ENCODE measurements at places on chromosomes 4 and X.

- DNase-seq: no peak
Observed at GRCh38 chrX:65136424-65136823, 160.2 kb upstream of the ZC4H2 start.

DNA sequence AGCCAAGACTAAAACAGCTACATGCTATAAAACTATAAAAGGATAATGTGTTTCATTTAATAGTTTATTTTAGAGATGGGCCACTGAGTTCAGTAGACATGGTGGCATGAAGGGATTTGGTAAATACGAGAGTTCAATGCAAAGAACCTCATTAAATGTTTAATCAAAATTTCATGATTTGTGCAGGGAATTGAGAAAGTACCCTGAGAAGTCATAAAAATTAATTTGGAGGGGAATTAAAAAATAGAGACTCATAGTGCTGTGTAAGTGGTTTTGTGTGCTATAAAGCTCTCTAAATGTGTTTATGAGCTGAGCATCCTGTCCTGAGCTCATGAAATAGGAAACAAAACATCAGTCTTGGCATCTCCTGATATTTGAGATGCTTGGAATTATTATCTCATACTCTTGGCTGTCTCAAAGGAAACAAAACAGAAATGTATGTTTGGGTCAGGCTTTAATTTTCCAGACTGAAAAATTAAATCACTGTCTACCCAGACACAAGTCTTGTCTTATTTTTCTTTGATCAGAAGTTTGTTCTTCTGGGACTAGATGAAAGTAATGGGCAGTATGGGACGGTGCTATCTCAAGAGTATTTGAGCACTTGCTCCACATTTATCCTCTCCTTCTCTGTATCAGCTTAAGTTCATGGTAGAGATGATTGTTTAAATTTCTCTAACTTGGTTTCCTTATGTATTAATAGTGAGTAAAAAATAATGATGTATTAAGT is 38.0 kb upstream of the EMCN start:
- no peak for DNase-seq

GRCh38 chr4:182486881-182487280 is 243.7 kb downstream of the TENM3 start:
- DNase-seq: no peak

DNA sequence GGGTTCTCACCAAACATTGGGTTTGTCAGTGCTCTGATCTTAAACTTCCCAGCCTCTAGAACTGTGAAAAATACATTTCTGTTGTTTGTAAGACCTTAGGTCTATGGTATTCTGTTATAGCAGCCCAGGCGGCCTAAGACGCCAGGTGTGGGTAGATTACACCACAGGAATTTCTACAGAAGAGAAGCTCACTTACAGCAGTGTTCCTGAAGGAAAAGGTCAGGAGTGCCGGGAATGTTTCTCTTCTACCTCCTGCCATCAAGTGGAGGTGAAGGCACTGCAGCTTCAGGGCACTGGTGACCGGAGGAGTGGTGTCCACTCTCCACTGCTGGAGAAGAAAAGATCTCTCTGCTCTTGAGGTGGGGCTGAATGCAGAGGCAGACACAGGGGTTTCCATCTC is 45.7 kb downstream of the FHDC1 start:
- no peak for DNase-seq

DNA sequence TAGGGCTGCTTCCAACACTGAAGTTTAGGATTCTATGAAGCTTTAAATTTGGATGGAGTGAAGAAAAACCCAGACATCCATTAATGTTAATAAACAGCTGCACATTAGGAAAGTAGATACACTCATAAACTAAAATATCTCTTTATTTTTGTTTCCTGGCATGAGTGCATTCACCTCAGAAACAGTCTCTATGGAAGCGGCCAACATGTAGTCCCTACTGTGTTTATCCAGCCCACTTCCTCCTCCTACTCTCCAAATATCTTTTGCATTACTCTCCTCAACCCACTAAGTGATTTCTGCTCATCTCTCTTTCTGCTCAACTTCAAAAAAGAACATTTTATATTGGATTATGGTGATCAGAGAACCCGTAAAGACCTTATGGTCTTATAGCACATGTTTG is 180.3 kb upstream of the MXRA5 start:
- DNase-seq: no peak

DNA sequence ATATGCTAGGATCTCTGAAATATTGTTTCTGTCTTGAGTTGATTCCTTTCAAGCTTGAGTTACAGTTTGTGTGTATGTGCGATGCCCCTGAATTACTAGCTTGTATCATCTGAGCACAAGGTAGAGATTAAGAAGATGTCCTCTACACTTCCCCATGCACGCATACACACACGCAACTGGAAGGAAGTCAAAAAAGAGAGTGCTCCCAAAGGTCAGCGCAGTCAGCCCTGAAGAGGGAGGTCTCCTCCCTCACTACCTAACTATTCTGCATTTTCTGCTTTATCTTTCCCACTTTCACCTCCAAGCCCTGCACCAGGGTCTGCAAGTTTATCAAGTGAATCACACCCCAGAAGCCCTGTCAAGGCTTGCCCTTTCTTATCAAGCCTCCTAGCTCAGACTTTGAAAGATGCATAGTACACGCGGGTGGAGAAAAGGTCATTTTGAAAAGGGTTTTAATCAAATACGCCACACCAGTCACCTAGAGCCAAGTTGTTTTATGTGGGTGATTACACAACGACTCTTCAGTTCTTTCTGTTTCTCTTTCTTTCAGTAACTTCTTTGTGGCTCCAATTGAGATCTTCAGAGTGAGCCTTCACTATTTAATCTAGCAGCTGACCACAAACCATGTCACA is 127.7 kb downstream of the ASB9 start:
- no peak for DNase-seq

- no peak for DNase-seq
Observed at GRCh38 chr4:139617702-139618490, 47.7 kb upstream of the MGST2 start.

DNA sequence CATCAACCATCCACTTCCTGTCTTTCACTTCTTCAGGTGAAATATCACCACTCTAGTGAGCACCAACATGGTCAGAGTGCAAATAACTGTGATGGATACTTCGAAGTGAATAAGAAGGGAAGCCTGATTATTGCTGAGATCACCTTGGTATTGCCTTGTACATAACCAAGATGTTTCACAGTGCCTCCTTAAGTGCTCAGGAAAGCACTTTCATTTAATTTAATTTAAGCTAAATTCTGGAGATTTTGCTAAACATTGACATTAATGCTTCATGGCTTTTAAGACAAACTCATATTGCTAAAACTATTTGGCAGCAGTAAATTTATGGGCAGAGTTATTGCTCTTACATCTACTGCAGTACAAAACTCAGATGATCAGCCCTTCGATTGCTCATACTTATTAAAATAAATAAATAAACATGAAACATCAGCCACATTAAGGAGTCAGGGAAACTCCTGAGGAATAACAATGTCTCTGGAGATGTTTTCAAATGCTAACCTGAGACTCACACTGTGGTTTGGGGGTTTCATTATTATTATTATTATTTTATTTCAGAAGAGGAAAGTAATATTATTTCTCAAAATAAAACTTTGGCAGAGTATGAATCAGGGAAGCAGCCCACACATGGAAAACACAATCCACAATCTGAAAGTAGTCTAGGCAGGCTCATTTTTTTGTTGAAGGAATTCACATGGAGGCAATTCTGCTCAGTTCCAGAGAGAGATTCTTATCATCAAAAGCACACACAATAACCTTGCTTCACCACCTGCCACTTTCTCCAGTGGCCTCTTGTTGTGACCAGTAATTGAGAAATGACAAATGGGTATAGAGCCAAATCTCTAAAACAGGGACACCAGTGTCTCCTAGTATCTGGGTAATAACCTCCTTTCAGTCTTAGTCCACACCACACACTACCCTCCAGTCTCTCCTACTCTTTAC is 344.2 kb downstream of the MAPK10 start:
- no peak for DNase-seq

DNA sequence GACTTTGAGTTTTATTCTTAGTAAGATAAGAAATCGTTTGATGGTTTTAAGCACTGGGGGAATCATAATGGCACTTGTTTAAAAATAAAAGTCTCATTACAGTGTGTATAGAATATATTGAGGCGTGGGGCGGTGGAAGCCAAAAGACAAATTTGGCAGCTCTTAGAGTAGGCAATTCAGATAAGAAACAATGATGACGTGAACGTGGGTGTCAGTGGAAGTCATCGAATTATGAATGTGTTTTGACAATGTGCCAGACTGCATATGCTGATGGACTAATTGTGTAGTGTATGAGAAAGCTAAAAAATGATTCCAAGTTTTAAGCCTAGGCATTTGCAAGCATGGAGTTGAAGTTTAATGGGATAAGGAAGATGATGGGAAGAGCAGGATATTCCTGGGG is 35.8 kb downstream of the SPANXD start:
- no peak for DNase-seq

- peak; percentile 48 for DNase-seq
Observed at GRCh38 chr4:7947927-7948326, 8.3 kb upstream of the AFAP1 start.

DNA sequence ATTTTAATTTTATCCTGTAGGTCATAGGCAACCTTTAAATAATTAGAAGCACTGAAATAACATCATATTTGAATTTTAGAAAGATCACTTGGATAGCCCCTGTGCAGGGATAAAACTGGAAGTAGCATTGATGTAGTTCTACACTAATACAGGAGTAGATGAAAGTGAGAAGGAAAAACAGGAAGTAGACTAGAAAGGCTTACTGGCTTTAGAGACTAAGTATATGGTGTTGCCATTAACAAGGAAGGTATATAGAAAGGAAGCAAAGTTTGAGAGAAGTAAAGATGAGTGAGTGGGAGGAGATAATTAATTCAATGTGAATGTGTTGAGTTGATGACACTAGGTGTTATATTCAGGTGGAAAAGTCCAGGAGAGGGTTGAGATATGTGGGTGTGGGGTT is 73.1 kb upstream of the EPGN start:
- no peak for DNase-seq

DNA sequence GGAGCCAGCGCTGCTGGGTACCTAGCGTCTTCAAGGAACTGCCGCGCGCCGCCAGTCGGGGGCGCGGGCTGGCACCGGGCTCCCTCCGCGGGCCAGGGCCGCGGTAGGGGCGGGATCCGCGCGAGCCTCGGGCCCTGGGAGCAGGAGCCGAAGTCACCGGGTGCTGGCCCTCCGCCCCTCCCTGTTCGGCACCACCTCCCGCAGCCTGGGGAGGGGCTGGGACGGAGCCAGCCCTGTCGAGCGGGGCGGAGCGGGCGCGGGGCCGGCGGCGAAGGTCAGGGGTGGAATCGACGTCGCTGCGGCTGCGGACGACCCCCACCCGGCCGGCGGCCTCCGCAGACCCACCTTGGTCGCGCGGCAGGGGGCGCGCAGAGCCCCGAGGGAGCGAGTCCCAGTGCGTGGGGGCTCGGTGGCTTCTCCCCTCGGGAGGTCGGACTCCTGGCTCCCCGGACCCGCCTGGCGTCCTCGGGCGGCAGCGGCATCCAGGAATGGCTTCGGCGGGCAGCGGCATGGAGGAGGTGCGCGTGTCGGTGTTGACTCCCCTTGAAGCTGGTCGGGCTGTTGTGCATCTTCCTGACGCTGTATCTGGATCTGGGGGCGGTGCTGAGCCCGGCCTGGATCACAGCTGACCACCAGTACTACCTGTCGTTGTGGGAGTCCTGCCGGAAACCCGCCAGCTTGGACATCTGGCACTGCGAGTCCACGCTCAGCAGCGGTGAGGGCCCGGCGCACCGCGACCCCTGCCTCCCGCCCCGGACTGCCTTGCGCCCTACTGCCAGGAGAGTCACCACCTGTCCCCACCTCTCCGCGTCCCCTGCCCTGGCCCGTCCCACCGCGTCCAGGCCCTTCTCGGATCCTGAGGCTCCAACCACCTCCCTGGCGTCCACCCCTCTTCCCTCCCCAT is 50.5 kb upstream of the FAM47C start:
- DNase-seq: no peak

GRCh38 chrX:121782976-121783375 is 735.6 kb downstream of the GLUD2 start:
- DNase-seq: no peak

DNA sequence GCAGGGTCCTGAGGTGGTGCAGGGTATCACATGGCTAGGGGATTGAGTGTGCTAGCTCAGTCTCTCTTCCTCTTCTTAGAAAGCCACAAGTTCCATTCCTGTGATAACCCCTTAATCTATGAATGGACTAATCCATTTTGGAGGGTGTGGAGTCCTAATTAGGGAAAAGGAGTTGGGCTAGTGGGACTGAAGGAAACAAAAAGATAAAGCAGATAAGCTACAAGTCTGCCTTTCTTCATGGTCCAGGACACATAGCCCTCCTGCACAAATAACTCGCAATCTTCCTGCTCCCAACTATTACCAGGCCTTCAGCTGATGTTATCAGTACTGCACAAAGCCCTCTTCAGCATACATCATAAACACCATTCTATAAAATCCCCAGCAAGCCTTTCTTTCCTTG is 44.2 kb downstream of the ZNF81 start:
- DNase-seq: no peak

GRCh38 chr4:144355811-144356757 is 215.6 kb upstream of the GYPA start:
- peak; percentile 15 for DNase-seq

- no peak for DNase-seq
Observed at GRCh38 chrX:19604375-19604774, 89.1 kb upstream of the MAP3K15 start.

- no peak for DNase-seq
Observed at GRCh38 chr4:155481150-155481549, 104.4 kb upstream of the MAP9 start.

Measured in activated CD4-positive, alpha-beta memory T cell treated with anti-CD3 and anti-CD28 coated beads for 36 hours (primary cell).